ENCODE measurements at places on chromosomes 1 and 21.

DNA sequence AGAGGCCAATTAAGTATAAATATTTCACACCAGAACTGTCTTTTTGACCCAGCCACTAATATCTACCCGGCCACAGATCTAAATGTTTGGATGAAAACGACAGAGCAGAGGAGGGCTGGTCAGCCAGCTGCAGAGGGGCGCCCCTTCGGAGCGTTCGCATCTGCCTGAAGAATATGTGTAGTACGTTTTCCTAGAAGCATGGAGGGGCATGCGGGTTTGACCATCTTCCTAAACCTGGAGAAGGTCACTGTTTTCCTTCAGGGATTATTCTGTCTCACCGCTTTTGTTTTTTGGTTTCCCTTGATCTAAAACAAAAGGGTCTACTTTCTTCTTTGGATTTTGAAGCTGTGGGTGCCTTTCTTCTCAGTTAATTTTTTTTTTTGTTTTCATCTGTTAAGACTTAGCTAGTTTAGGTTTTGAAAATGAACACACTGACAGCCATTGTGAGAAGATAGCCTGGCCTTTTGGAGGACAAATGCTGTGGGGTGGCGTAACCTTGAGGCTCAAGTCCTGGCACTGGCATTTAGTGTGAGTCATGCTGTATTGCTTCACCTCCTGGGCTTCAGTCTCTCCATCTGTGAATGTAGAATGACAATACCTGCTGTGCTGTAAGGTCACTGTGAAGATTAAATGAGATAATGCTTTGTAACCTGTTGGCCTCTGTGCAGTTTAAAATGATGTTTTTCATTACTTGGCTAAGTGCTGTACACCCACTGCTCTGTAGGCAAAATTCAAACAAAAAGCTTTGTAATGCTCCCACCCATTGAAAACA lies 74.1 kb upstream of the IRF2BP2 start:
- no peaks in the 10 kb centered on the region for H3K36me3 ChIP-seq
- no peaks in the 10 kb centered on the region for H3K4me1 ChIP-seq
- no peak for DNase-seq
- H3K4me3 ChIP-seq, result no peak overlapping the region

DNA sequence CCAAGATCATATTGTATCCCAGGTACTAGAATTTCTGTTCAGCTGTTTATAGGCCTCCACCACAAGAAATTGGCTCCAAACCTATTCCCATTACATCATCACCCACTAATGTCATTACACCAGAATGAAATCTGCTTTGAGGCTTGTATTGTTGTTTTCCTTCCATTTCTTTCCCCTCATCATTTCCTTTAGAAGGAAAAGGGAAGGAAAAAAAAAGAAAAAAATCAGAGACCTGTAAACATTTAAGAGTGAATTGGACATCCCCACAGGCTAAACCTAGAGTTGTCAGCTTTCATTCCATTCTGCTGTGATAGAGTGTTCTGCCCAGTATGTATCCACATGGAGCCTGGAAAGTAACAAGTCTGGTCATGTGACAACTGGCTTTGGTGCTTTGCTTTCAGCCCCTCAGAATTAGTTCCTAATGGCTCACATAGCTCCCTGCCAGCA lies 44.6 kb downstream of the NFYC start:
- no peak for DNase-seq
- H3K27me3 ChIP-seq, result no peaks in the 10 kb centered on the region
- H3K4me1 ChIP-seq, result peaks cover 41% of the 10 kb centered on the region
- H3K36me3 ChIP-seq, result peaks cover 26% of the 10 kb centered on the region
- H3K27ac ChIP-seq, result no peak overlapping the region

- no peak for DNase-seq
- no peaks in the 10 kb centered on the region for H3K36me3 ChIP-seq
- peaks cover under 1% of the 10 kb centered on the region for H3K4me1 ChIP-seq
- H3K4me3 ChIP-seq, result no peak overlapping the region
These were observed 10.0 kb upstream of the SLC2A1 start for GRCh38 chr1:42968654-42969053.

DNA sequence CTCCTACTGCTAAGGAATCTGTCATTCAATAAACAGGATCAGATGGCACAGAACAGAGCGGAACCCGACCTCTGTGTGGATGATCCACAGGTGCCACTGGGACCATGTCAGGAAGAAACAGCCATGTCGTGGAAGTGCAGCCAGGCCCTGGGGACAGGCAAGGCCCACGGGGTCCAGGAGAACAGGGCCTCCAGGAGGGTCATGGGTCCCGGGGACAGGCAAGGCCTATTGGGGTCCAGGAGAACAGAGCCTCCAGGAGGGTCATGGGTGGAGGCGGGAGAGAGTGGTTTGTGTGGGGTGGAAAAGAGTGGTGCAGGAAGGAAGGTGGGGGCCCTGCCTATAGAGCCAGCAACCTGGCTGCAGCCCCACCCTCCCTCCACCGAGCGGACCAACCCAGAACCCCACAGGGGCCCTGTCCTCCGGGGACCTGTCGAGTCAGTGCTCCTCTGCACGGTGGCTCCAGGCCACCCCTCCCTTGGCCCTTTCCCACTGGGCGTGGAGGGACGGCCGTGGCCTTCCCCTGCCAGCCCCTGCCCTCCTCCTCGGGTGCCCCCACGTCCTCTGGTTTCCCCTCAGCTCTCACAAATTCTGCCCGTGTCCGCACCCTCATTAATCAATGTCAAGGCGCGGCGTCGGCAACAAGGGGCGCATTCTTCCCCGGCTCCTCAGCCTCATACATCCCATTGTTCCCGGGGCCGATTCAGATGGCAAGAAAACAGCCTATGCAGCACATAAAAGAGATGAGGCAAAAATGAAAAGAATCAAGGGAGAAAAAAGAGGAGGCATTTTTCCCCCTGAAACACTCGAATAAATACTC lies 146.4 kb downstream of the PRDM16 start:
- H3K27me3 ChIP-seq, result no peaks in the 10 kb centered on the region
- no peak for DNase-seq

DNA sequence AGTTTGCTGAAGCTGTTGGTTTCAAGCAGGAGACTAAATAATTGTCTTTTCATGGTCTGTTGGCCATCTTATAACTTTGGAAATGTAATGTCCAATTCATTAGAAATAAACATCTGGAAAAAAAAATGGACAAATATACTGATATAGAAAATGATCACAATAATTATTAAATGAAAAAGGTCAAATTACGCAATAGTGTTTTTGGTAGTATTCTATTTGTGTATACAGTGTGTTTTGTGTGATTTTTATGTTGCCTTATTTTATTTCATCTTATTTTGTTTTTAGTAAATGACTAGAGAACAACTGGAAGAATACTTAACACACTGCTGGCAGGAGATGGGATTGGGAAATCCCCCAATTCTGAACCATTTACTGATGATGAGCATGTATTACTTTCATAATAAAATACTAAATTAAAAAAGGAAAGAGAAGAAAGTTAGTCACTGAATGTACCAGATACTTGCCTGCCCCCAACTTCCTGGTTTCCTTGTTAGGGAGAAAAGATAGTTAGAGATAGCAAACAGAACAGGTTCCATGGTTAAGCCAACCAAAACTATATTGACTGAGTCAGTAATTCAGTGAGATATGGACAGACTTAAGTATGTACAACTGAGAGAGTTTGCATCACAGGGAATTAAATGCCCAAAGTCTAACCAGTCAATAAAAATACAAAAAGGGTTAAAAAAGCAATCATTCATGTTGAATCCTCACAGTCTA lies 24.0 kb upstream of the SAMD13 start:
- no peak overlapping the region for H3K4me3 ChIP-seq
- H3K27ac ChIP-seq, result no peak overlapping the region
- no peaks in the 10 kb centered on the region for H3K4me1 ChIP-seq
- no peaks in the 10 kb centered on the region for H3K27me3 ChIP-seq

DNA sequence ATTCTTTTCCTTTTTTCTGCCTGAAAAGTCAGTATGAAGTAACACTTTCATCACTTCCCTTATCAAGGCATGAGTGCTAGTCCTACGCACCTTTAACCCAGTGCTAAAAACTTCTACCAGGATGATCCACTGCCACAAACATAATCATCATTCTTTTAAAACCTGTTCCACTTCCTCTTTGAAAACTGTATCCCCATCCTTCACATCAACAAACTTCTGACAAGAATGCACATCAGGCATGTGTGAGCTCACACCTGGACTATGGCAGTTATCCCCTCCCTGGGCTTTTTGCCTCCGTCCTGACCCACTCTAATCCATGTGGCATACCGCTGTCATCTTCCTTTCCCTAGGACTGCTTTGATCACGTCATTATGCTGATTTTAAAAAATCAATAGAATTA lies 70.2 kb downstream of the ESRRG start:
- no peak overlapping the region for H3K27ac ChIP-seq
- no peaks in the 10 kb centered on the region for H3K27me3 ChIP-seq
- no peak for DNase-seq
- H3K4me1 ChIP-seq, result no peaks in the 10 kb centered on the region
- no peaks in the 10 kb centered on the region for H3K36me3 ChIP-seq

DNA sequence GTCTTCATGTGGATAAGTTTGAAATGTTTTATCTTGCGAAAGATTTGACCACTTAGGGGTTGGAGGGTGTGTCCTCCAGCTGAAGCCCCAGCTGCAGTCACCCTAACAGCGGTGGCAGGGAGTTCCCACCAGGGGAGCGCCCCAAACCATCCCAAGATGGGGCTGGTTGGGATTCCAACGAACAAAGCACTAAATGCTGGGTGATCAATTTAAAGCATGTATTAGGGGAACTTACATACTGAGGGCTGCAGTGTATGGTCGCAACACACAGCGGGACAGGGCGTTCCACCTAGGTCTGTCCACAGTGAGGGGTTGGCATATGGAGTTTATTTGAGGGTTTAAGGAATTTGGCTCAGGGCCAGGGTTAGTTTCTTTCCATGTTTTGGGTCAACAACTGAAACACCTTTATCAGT lies 26.3 kb downstream of the SLC37A1 start:
- H3K4me1 ChIP-seq, result peaks cover under 1% of the 10 kb centered on the region
- no peak overlapping the region for H3K4me3 ChIP-seq
- H3K27me3 ChIP-seq, result no peaks in the 10 kb centered on the region
- H3K36me3 ChIP-seq, result peaks cover 4% of the 10 kb centered on the region

DNA sequence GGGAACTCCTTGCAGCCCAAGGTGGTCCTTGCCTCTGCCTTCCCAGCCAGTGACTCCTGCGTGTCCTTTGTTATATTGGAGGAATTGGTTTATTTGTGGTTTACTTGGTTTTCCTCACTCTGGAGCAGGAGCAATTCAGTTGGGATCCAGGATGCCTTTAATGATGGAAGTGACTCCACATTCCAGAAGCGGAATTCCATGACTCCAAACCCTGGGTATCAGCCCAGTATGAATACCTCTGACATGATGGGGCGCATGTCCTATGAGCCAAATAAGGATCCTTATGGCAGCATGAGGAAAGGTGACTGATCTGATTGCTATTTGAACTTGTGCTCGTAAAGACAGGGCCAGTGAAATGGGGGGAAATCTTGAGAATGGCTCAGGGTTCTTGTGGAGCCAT lies 15.1 kb upstream of the PIGV start:
- no peaks in the 10 kb centered on the region for H3K27me3 ChIP-seq
- no peak overlapping the region for H3K4me3 ChIP-seq
- peaks cover 25% of the 10 kb centered on the region for H3K4me1 ChIP-seq
- H3K27ac ChIP-seq, result peak overlapping the region; percentile 55

DNA sequence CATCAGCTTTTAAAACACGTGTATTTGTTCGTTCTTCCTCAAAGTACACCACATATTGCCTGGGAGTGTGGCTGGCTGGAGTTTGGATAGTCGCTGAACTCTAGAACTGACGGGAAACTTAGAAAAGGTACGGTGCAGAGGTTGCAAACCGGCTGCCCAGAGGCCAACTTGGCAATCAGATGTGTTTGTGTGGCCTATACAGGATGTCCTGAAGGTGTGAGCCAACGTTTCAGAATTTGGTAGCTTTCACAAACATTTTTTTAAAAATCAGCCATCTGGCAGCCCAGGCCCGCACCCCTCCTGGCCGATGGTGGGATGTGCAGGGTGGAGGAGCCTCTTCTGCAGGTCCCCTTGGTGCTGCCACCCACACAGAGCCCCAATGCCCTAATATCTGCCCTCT lies 73.6 kb upstream of the SLC25A33 start:
- H3K27me3 ChIP-seq, result peaks cover 4% of the 10 kb centered on the region
- H3K4me1 ChIP-seq, result no peaks in the 10 kb centered on the region
- no peaks in the 10 kb centered on the region for H3K36me3 ChIP-seq
- no peak for DNase-seq
- no peak overlapping the region for H3K27ac ChIP-seq

GRCh38 chr1:28364888-28365287 lies 4.7 kb upstream of the PHACTR4 start:
- no peaks in the 10 kb centered on the region for H3K36me3 ChIP-seq
- H3K4me1 ChIP-seq, result peaks cover 12% of the 10 kb centered on the region
- no peak for DNase-seq

- H3K27me3 ChIP-seq, result no peaks in the 10 kb centered on the region
- H3K36me3 ChIP-seq, result peaks cover 3% of the 10 kb centered on the region
- DNase-seq, result peak; percentile 55
- peak overlapping the region; percentile 92 for H3K27ac ChIP-seq
- H3K4me3 ChIP-seq, result peak overlapping the region; percentile 70
These were observed 7.5 kb downstream of the MX2 start for GRCh38 chr21:41369105-41369919.

GRCh38 chr1:98053471-98054366 lies 132.9 kb upstream of the DPYD start:
- no peaks in the 10 kb centered on the region for H3K36me3 ChIP-seq
- peaks cover 55% of the 10 kb centered on the region for H3K27me3 ChIP-seq
- peak; percentile 58 for DNase-seq
- no peak overlapping the region for H3K27ac ChIP-seq

- H3K4me3 ChIP-seq, result peak overlapping the region; percentile 54
- no peak overlapping the region for H3K27ac ChIP-seq
- H3K4me1 ChIP-seq, result peaks cover 23% of the 10 kb centered on the region
- H3K27me3 ChIP-seq, result no peaks in the 10 kb centered on the region
- peak; percentile 92 for DNase-seq
- H3K36me3 ChIP-seq, result no peaks in the 10 kb centered on the region
These were observed 832 bp downstream of the HCN3 start for GRCh38 chr1:155277902-155278688.

DNA sequence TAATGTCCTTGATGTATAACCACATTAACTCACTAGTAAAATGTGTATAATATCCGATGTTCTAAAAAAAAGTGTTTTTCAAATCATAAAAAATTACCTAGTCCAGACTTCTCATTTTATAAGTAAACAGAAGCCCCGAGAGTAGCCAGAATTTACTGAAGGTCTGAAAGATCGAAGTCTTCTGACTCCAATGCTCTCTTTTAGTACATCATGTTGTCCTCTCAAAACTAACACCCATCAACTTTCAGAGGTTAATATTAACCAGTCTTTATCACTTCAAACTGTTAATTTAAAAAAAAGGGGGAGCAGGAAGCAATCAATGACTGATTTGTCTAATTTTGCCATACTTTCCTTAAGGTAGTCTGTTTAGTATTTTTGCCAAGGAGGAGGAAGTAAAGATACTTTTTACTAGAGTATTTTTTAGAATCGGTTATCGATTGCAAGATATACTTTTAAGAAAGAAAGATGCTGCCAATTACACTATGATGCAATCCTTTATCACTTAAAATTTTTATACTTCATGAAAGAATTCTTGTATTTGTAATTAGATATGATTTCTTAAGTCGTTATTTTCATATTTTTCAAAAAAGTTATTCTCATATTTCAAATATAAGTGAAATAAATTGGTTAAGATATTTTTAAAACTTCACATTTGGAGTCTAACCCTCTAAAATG lies 25.5 kb downstream of the CCDC18 start:
- no peak for DNase-seq
- H3K4me3 ChIP-seq, result no peak overlapping the region
- H3K36me3 ChIP-seq, result peaks cover 30% of the 10 kb centered on the region
- H3K27ac ChIP-seq, result no peak overlapping the region

All from activated CD8-positive, alpha-beta T cell treated with anti-CD3 and anti-CD28 coated beads for 36 hours (primary cell).